Psoas muscle (tissue), 8 donors: ENCODE measurements at places on chromosomes 2 and 18. TPM values are rescaled to one million over a fixed set of nuclear protein-coding genes. Genes with fewer than 3 reads are reported as not detected.

DNA sequence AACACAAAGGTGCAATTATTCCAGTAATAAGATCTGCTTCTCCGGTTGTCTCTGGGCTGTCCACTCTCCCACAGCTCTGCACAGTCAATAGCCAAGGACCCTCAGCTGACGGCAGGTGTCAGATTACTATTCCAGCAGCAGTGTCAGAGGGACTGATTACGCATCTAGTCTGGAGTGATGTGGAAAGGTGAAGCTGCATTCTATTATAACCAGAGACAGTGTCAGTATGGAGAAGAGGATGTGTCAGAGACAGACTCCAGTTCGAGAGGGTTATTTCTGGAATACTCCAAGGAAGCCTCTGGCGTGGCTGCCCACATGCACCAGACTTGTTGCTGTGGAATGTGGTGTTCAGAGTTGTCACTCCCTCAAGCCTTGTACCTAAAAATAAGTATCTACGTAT, 163.6 kb upstream of the TMEM200C start:
- no peak for DNase-seq

The PXDN gene
- 8.5 TPM for total RNA-seq

DNA sequence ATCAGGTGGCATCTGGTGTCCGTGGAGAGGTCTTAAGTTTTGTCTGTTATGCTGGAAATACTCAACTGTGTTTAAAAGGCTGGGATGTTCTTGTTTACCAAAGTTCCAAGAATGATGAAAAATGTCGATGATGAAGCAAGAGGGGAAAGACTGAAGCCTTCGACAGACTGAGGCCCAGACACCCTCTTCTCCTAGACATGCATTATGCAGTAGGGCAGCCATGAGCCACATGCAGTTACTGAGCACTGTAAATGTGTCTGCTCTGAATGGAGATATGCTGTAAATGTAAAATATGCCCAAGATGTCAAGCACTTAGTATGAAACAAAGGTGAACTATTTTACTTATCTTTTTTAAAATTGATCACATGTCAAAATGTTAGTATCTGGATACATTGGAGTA, 163.1 kb downstream of the GALNT14 start:
- no peak for DNase-seq

GRCh38 chr2:216901273-216901672, 41.4 kb upstream of the TNP1 start:
- no peak for DNase-seq

DNA sequence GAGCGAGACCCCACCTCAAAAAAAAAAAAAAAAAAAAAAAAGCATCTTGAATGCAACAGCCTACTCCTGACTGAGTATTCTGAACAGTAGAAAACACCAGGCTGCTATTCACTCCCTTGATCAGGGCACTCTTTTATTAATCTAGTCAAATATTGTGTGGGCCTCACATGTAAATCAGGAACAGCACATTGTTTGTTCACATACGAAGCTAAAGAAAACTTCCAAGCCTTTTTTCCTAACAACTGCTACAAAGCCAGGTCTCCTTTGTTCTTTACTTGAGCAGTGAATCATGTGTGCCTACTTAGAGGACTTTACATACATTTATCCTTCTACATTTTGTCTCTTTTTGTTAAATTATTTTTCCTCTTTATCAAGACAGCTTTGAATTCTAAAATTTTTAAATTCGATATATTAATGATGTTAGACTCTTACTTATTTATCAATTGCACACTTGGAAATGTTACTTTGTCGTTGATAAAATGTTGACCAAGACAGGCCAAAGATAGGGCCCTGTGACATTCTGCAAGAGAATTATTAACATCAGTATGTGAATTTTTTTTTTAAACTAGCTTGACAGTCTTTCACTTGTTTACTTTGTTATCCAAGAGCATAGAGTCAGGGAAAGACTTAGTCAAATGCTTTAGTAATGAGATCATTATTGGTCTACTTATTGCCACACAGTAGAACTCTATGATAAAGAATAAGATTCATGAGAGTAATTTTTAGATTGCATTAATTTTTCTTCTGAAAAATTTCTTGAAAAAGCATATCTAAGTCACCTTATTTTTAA, 13.2 kb downstream of the SPATS2L start:
- DNase-seq = no peak

GRCh38 chr2:157107877-157108276, 149.6 kb upstream of the GALNT5 start:
- no peak for DNase-seq

DNA sequence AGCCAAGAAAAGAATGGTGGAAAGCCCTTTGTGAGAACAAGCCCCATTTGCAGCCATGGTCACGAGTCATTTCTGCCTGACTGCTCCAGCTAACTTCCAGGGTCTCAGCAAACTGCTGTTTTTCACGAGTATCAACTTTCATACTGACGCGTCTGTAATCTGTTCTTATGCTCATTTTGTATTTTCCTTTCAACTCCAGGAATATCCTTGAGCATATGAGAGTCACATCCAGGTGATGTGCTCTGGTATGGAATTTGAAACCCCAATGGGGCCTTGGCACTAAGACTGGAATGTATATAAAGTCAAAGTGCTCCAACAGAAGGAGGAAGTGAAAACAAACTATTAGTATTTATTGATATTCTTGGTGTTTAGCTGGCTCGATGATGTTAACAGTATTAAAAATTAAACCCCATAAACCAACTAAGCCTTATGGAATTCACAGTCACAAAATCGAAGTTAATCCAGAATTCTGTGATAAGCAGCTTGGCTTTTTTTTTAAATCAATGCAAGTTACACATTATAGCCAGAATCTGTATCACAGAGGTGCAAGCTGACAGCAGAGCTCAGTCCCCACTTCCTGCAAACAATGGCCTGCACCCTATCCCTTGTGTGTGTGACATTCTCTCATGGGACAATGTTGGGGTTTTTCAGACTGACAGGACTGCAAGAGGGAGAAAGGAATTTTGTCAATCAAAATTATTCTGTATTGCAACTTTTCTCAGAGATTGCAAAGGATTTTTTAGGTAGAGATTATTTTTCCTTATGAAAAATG, 26.1 kb downstream of the SLC14A1 start:
- DNase-seq = no peak

DNA sequence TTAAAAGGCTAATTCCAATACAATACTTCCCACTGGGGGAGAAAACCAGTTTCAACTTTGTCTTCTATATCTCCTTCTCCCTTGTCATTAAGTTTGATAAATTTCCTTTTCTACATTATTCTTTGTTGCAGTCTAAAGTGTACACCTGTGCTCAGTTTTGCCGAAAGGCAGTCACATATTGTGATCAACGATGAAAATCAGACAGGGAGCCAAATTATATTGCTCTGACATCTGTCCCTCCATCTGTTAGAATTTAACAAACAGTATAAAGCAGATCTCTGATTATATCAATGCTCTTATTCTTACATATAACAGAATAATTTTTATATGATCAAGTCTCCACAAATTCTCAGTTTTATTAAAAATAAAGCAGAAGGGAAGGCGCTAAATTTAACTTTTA, 496.7 kb downstream of the NRXN1 start:
- DNase-seq = no peak

- DNase-seq = no peak
Measured at GRCh38 chr2:159149747-159150146, 136.8 kb downstream of the WDSUB1 start.

The SIX2 gene
- 16.6 TPM for total RNA-seq

The RALB gene
- 36.5 TPM for total RNA-seq

The AQP12A gene
- total RNA-seq = not detected
